Mononuclear cell (primary cell): ENCODE measurements at places on chromosomes 16 and 17. TPM values are rescaled to one million over a fixed set of nuclear protein-coding genes. Genes with fewer than 3 reads are reported as not detected.

Gene CLEC3A
- not detected for total RNA-seq

Gene IL32
- total RNA-seq: 115 TPM

Gene ATF7IP2
- 133 TPM for total RNA-seq

Gene PLLP
- 0.63 TPM for total RNA-seq

Gene KREMEN2
- not detected for total RNA-seq

Gene MBTD1
- 35.5 TPM for total RNA-seq

Gene KRT25
- not detected for total RNA-seq

Gene CCL3
- total RNA-seq: 1,287 TPM

Gene UNC13D
- total RNA-seq: 42.9 TPM

Gene GPRC5C
- 0.31 TPM for total RNA-seq

Gene MT1M
- not detected for total RNA-seq

Gene ATP1B2
- not detected for total RNA-seq

Gene PLK1
- 0.84 TPM for total RNA-seq

Gene SHISA9
- not detected for total RNA-seq

Gene SP6
- total RNA-seq: 0.21 TPM

Gene MPO
- 0.42 TPM for total RNA-seq

Gene SLFN12
- 5.9 TPM for total RNA-seq

Gene CRISPLD2
- total RNA-seq: 17.5 TPM

Gene SOCS7
- 13.6 TPM for total RNA-seq

Gene CTRB2
- not detected for total RNA-seq

Gene CCL4
- total RNA-seq: 482 TPM

Gene EME1
- total RNA-seq: 0.52 TPM
